ENCODE measurements at places on chromosomes 11 and 22. TPM values are rescaled to one million over a fixed set of nuclear protein-coding genes. Genes with fewer than 3 reads are reported as not detected.

Gene LDHAL6A
- 0.02 TPM for polyA plus RNA-seq

- no peak for DNase-seq
Measured at GRCh38 chr22:30201945-30202344, 44.6 kb downstream of the LIF start.

Gene OR51I1
- not detected for polyA plus RNA-seq

DNA sequence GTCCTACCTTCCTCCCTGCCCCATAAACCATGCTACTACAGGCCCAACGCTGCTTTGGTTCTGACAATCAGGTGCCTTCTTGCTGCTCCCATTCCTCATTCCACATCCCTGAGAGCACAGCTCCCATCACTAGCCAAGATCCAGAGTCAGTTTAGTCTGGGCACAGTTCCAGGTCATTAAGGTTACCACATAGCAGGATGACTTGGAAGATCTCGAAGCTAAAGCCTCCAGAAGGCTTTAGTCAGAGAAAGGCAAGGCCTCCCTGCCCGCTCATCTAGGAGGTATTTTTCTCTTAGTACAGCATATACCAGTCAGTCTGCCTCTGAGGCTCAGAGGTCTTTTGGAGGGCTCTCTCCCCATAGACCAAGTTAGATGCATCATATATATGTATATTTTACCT is 30.3 kb downstream of the TRIM66 start:
- DNase-seq: no peak

- no peak for DNase-seq
Measured at GRCh38 chr22:22185217-22185616, 59.4 kb upstream of the VPREB1 start.

- DNase-seq: no peak
Measured at GRCh38 chr22:43411869-43412807, at the start of gene MPPED1. MPPED1 (plus strand) TSS chr22:43412014; CDS start chr22:43424986, 12,972 bp downstream.

Gene HTATIP2
- polyA plus RNA-seq: 24.3 TPM

Gene EIF3M
- polyA plus RNA-seq: 324 TPM

Gene CASP5
- polyA plus RNA-seq: 2.2 TPM

DNA sequence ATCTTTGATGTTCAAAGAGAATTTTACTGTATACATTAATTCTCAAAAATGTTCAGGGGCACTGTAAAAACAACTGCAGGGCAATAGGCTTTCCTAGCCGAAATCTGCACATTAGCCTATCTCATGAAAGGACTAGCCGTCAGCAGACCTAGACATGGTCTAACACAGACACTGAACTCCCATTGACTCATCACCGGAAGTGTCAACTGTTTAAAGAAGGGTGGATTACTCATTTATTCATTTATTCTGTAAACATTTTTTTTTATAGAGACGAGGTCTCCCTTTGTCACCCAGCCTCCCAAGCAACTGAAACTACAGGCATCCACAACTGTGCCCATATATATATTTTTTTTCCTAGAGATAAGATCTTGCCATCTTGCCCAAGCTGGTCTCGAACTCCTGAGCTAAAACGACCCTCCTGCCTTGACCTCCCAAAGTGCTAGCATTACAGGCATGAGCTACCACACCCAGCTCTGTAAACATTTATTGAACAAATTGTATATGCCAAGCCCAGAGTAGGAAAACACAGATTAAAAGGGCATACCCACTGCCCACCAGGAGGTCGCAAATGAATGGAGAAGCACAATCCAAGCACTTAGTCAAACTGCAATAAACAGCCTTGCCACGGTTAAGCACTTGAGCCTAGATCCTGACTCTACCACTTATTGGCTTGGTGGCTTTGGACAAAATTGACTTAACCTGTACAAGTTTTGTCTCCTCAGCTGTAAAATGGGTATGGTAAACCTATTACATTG is 26.6 kb downstream of the RAB30 start:
- no peak for DNase-seq

Gene SREBF2
- 49.4 TPM for polyA plus RNA-seq

DNA sequence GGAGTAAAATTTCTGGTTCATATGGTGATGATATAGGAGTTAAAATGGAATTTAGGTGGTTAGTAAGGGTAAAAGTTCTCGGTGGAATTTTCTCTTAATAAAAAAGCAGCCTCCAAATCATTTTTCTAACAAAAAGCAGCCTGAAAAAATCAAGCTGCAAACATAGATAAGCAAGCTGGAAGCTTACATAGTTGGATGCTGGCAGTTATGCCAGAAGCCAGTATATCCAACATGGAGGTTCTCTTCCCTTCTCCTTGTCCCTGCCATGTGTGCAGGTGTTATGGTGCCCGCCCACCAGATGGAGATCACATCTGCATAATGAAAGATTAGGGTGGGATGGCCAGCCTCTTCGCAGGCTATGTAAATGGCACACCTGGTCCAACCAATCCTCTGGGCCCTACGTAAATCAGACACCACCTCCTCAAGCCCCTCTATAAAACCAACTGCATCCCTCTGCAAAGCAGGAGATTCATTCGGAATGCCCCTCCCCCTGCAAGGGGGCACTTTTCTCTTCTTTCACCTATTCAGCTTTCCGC is 22.4 kb downstream of the PIWIL3 start:
- no peak for DNase-seq

Gene IL17REL
- polyA plus RNA-seq: 0.33 TPM

DNA sequence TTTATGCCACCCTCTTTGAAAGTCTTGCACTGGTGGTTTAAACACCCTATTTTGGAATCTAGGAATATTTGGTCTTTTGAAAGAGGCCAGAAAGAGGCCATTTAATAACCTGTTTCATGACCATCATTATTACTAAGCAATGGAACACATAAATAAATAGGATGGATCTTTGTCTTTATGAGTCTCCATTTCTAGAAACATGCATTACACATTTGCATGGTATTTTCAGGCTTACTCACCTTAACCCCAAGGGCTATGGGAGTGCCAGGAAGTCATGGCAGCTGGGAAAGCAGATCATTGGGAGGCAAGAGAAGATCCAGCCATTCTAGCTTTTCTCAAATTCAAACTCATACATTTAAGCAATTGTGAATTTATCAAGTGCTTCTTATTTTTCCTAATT is 185.8 kb upstream of the POU2AF2 start:
- DNase-seq: no peak

DNA sequence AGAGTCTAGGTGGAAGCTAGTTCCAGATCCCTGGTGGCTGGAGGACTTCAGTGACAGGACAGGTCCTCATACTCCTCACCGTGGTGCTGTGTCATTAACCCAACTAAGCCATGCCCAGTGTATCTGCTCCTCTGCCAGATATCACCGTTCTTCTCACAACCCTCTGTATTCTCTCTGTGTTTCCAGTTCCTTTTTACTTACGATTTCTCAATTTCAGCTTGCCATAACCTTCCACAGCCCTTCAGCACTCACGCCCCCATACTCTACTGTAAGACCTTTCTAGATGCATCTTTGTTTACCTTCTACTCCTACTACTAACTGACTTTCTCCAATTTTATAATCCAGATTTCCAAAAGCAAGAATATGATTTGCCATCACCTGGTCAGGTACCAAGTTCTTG is 26.1 kb upstream of the RIC3 start:
- DNase-seq: no peak

DNA sequence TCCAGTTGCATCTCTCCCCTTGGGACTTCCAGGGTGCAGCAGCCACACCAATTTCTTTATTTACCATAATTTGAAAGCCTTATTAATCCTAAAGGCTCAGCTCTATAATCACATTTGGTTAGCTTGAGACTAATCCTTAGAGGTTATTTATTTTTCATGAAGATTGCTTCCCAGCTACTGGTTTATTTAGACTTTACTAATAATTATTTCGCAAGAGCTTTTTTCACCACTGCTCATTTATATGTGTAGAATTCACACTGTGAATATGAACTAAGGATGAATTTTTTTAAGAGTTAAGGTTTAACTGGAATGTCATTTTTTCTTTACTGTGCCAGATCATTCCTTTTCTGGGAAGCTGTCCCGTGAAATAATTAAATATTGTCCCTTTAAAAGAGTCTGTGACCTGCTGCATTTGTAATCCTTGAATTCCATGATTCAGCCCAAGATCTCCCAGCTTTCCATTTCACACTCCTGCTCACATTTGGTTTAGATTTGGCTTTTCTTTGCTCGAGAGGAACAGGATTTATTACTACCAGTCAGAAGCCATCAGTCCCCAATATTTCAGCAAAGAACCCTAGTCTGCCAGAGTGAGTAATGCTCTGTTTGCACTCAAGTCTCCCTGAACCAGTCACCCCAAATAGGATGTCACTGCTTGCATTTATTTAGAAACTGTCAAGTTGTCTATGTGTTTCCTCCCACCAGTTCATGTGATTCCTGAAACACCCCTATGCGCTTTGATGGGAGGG is 4.4 kb upstream of the CD44 start:
- DNase-seq: no peak

DNA sequence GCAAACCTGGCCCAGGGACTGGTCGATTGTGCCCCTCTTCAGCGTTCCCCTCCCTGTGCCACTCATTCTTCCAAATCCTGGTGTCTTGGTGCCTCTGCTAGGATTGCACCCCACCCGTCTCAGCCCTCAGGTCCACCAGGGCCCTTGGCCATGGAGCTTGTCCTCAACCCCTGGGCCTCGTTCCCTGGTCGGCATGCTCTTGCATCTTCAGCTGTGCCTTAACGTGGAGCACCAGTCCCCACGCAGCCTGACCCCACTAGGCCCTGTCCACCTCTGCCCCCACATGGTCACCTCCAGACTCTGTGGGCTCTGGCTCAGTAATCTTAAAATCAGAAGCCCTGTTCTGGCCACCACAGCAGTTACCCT is 61.1 kb downstream of the OSBP2 start:
- no peak for DNase-seq

DNA sequence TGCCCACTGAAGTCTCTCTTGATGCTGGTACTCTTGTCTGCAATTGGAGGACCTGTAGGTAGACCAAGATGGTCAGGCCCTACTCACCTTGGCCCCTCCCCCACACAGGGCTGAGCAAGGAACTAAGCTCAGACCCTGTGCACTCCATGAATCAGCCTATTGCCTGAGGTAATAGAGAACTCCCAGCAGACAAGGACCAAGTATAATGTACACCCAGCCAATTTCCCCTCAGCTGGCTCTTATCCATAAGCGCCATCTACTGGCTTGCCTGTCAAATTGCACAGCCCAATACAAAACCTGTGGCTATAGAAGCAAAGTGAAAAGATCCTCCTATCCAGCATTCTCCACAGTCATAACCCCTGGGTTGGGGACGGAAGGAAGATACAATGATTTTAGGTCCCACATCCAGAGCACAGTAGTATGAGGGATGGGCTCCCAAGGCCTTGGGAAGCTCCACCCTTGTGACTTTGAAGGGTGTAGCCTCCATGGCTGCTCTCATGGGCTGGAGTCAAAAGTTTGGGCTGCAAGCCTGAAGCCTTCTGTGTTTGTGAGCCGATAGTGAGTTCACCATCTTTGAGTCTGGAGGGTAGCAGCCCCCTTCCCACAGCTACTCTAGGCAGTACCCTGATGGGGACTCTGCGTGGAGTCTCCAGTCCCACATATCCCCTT is 56.0 kb downstream of the GLYATL2 start:
- DNase-seq: no peak

Gene DCHS1
- polyA plus RNA-seq: 3.1 TPM

GRCh38 chr22:43848366-43849171 is 13.7 kb downstream of the SULT4A1 start:
- peak; percentile 63 for DNase-seq

Gene MMP3
- polyA plus RNA-seq: not detected

DNA sequence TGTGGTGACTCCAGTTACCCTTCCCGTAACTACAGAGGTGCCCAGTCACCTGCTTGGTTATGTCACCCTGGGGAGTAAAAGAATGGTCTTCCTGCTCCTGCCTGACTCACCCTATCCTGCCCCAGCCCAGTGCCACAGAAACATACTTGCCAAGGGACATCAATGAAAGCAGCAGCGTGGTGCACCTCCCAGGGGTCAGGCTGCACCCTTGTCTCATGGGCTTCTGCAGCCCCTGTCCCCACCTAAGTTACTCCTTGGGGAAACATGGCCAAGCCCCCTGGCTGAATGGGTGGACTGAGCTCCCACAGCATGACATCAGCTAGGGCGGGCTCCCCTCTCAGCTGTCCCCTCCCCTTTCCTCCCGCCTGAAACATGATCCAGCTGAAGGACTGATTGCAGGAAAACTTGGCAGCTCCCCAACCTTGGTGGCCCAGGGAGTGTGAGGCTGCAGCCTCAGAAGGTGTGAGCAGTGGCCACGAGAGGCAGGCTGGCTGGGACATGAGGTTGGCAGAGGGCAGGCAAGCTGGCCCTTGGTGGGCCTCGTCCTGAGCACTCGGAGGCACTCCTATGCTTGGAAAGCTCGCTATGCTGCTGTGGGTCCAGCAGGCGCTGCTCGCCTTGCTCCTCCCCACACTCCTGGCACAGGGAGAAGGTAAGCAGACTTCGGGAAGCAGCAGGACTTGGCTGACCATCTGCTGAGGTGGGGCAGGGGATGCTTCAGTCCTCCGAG is at the start of gene HTR3A:
Gene HTR3A, plus strand, starts transcription at position 368 of the 730 bp plus-strand sequence. Its CDS starts 218 bp downstream, at position 586.
- no peak for DNase-seq

DNA sequence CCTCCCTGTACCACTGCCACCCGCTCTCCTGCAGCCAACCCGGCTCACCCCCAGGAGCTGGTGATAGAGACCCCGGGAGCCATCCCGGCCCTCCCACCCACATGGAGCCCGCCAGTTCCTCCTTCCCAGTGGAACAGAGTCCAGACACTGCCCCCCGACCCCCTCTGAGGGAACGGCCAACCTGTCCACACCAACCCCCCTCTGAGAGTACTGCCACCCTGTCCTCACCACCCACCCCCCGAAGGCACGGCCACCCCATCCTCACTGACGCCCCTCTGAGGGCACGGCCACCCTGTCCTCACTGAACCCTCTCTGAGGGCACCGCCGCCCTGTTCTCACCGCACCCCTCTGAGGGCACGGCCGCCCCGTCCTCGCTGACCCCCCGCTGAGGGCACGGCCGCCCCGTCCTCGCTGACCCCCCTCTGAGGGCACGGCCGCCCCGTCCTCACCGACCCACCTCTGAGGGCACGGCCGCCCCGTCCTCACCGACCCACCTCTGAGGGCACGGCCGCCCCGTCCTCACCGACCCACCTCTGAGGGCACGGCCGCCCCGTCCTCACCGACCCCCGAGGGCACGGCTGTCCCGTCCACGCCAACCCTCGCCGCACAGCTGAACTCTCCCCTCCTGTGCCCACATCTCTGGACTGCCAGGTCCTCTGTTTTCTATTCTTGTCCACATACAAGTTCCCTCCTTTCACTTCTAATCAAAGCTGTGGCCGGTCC is 18.0 kb downstream of the TOLLIP start:
- DNase-seq: peak; percentile 53

Gene NRGN
- polyA plus RNA-seq: 15.9 TPM

- DNase-seq: peak; percentile 85
Measured at GRCh38 chr11:14237444-14237961, 121.5 kb downstream of the RRAS2 start.

GRCh38 chr11:94169516-94169915 is 40.9 kb downstream of the PANX1 start:
- no peak for DNase-seq

GRCh38 chr11:65439331-65440181 is 17.0 kb downstream of the NEAT1 start:
- no peak for DNase-seq

Gene ANGPTL5
- polyA plus RNA-seq: not detected

Gene NTM
- polyA plus RNA-seq: 0.13 TPM

Gene KCNA4
- polyA plus RNA-seq: not detected

Gene SNX19
- polyA plus RNA-seq: 6.0 TPM
